ENCODE measurements at places on chromosomes 4 and X.

DNA sequence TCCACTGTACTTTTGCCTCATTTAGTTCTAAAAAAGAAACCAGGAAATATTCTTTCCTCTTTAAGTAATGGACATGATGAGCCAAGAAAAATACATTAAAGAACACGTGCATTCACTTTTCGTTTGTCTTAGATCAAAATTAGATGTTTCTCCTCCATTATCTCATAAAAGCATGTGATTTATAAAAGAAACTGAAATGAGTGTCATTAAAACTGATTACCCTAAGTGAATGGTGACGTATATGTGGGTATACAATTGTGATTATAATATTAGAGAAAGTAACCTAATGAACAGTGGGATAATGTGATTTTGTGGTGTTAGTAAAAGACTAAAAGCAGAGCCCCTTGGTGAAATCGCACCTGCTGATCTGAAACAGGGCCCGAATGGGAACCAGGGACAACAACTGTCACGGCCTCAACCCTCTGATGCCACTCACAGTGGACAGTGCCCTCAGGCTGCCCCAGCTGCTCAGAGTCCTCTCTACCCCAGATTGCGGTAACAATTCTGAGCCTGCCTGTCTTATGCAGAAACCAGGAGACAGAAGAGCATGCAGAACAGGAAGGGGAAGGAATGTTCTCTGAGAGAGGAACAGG, 25.7 kb upstream of the HS6ST2 start:
- DNase-seq, result no peak

DNA sequence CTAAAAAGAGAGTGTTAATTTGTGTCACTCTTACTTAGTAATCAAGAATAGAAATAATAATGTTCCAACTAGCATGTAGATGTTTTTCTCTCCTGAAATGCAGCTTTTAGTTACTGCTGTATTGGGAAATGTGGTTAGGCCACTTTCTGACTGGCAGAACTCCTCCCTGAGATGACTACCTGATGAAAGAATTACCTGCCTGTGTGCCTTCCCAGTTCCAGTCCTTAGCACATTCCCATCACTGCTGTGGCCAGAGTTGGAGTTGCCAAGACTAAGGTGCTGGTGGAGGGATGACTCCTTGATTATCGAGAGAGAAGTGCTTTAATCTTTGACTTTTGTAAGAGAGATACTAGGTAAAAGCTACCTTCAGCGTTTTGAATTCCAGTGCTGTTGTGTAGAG, 9.5 kb downstream of the GAB1 start:
- no peak for DNase-seq

DNA sequence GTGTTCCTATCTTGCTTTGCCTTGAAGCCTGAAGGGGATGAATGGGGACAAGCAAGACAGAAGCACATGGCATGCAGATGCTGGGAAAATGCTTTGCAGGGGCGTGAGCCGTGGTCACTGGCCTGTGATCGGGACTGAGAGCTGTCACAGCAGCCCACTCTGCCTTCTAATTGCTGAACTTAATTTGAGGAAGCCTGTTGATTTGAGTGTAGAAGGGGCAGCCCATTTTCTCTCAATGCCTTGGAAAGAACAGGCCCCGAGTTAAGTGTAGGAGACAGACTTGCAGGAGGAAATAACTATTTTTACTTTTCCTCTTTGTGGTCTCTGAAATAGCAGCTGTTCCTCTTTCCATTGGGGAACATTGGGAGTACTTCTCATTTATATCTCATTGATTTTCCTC, 26.1 kb upstream of the TBC1D1 start:
- no peak for DNase-seq

DNA sequence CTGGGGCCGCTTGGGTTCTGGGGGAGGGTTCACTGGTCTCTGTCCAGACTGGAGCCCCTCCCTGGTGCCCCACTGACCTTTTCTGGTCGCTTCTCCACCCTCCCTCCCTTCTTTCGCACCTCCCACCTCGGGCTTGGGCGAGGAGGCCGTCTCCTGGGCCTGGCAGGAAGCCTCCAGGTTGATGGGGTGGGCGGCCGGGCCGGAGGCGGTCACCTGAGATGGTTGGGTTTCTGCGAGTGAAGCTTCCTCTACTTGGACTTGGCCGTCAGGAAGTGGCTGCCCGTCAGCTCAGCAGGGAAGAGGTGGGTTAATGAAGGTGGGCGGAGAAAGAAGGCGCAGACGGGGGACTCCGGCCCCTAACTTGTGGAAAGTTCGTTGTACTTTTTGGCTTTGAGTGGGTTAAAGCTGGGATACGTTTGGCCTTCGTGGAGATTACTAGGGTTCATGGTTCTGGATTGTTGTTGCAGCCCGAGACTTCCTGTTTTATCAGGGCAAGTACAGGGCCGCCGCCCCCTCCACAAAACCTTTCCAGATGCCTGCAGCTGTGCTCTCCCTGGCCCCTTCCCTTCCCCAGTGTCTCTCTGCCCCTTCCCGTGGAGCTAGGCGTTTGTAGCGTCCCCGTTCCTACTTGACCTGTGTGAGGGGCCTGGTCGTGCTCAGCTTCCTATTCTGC, 1.2 kb downstream of the AKAP17A start:
- DNase-seq, result no peak

- DNase-seq, result no peak
Observed at GRCh38 chr4:134663742-134664141, 462.2 kb upstream of the PABPC4L start.

GRCh38 chrX:7083468-7084396, 63.8 kb upstream of the STS start:
- DNase-seq, result peak; percentile 36

DNA sequence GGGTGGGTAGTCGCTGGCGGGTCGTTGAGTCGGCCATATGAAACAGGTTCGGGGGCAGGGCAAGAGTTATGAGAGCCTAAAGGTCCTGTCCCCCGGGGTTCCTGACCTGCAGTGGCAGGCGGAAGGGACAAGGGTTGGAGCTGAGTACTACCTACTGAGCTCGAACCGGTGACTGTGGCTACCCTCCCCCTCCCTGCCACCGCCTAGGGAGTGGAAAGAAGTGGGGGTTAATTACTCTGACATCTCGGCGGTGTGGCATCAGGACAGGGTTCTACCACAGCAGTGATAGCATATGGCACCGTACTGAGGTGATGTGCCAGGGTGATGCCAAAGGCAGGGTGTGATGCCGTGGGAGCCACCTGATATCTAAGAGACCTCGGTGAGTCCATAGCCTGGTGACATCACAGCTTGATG, 307 bp downstream of the ATG4A start:
- peak; percentile 1 for DNase-seq

GRCh38 chrX:117835034-117835433, 281.6 kb downstream of the KLHL13 start:
- no peak for DNase-seq
